ENCODE measurements at places on chromosomes 7 and 10.

GRCh38 chr7:146412781-146413180 is 296.2 kb downstream of the CNTNAP2 start:
- DNase-seq, result no peak

- no peak for DNase-seq
These were observed 1560.0 kb upstream of the LRRTM3 start for GRCh38 chr10:65365878-65366277.

DNA sequence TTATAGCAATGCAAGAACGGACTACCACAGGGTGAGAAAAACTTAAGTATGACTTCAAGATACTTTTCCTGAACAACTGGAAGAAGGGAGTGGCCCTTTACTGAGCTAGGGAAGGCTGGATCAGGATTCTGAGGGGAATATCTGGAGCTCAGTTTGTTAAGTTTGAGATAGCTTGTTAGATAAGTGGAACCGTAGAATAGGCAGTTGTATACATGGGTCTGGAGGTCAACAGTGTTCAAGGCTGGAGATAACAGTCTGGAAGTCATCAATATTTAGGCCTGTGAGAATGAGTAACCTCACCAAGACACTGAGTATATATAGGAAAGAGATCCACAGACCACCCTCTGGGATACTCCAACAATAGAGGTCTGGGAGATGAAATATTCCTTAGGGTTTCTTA is 7.2 kb downstream of the PLEKHA1 start:
- no peak for DNase-seq

DNA sequence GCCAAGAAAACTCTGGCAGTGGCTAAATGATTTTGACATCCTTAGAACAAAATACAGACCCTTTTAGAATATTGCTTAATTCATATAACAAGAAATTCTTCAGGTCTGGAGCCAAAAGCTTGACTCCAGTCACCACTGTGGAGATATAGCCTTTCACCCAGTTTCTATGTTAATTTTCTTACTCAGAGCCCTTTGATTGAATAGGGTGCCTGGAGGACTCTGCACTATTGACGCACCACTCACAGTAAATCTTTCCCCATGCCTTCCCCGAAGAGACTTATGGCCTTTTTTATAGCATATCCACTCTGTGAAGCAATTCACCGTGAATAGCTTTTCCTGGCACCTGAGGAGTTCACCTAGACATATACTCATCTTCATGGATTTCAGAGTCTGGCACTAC is 613.8 kb downstream of the ZWINT start:
- DNase-seq, result no peak

DNA sequence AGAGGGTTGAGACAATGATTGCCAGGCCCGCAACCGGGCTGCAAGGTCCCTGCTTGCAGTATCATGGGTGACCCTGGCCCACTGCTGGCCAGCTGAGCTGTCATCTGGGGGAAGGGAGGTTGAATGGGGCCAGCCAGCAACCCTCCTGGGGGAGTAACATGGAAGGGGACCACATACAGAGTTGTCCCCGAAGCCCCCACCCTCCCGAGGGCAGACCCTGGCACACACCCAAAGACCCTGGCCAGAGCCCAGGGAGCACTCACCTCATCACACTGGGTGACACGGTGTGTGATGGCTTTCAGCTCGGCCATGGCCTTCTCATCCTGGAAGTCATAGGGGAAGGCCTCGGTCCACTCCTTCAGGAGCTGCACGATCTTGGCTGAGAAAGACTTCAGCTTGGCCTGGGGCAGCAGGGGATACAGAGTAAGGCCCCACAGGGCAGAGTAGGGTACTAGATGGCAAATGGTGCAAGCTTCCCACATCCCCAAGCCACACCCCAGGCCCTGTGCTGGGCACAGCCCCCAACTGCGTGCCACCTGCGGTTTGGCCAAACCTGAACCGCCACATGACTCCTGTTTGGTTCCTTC is 63.4 kb downstream of the CSGALNACT2 start:
- DNase-seq, result no peak

- DNase-seq, result no peak
These were observed 17.6 kb downstream of the SLF2 start for GRCh38 chr10:100930368-100930767.

GRCh38 chr7:2523461-2523936 is 3.9 kb downstream of the LFNG start:
- no peak for DNase-seq

DNA sequence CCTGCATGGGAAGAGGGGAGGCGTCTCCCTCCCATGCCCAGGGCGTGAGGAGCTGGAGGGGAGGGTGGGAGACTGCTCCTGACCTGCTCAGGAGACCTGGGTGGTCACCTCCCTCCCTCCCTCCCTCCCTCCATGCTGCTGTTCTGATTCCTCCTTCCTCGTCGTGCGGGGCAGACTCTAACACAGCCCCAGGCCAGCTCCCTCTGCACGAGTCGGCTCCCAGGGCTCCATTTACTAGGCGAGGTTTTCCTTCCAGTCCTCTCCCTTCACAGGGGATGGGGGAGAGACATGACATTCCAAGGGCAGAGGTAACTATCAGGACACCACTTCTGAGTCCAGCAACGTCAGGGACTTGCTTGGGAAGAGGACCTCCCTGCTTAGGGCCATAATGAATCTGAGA is 23.6 kb downstream of the VIPR2 start:
- no peak for DNase-seq

- DNase-seq, result no peak
These were observed 59.0 kb downstream of the PRR15 start for GRCh38 chr7:29622335-29623265.

GRCh38 chr7:95261895-95262415 is 62.4 kb downstream of the PON1 start:
- DNase-seq, result no peak

- DNase-seq, result no peak
These were observed 151.6 kb downstream of the SND1 start for GRCh38 chr7:127803626-127804025.

GRCh38 chr7:105799677-105800076 is 76.7 kb downstream of the ATXN7L1 start:
- no peak for DNase-seq

DNA sequence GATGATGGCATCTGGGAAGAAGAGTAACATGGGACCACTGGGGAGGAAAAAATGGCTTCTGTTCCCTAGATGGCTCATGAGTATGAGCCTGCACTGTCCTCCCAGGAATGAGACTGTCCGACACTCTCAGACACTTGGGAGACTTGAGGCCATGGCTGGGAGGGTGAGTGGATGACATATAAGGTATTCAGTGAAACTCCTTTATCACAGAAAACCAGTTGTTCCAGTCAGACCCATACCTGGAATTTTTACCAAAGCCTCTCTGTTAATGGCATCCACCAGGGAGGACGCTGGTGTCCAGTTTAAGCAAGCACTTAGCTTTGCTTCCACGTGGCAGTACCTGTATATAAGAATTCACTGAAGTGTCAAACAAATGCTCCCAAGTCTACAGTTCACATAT is 116.7 kb upstream of the C10orf90 start:
- DNase-seq, result no peak

DNA sequence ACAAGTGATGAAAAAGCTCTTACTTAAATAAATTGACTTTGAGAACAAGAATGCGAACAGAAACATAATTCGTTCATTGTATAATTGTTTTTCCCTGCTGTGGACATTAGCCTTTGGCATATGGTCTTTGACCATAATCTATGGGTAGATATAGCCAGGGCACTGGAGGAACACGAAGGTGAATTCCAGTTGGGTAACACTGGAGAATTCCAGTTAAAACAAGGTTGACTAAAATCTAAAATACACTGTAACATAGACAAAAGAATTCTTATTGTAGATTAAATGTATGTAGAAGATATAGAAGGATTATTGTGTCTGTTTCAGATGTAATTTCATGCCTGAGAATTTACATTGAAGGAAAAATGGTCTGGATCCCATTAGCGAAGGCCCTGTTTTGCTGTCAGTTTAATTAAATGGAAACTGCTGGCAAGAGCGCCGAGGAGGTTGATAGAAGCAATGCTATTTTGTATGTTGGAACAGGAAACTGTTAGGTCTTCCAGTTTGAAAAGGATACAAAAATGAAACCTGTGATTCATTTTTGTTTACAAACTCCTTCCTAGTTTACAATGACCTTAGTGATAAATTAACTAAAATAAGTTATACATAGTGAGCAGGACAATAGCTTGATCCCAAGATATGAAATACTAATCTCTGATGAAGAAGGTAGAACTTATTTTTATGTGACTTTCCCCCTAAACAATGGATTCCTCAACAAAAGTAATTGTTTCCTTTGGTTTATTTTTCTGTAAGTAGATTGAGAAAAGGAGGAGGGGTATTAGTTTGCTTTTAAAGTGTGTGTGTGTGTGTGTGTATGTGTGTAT is 68.9 kb downstream of the ARID5B start:
- DNase-seq, result no peak

GRCh38 chr10:131431978-131432690 is 120.6 kb upstream of the TCERG1L start:
- DNase-seq, result no peak

DNA sequence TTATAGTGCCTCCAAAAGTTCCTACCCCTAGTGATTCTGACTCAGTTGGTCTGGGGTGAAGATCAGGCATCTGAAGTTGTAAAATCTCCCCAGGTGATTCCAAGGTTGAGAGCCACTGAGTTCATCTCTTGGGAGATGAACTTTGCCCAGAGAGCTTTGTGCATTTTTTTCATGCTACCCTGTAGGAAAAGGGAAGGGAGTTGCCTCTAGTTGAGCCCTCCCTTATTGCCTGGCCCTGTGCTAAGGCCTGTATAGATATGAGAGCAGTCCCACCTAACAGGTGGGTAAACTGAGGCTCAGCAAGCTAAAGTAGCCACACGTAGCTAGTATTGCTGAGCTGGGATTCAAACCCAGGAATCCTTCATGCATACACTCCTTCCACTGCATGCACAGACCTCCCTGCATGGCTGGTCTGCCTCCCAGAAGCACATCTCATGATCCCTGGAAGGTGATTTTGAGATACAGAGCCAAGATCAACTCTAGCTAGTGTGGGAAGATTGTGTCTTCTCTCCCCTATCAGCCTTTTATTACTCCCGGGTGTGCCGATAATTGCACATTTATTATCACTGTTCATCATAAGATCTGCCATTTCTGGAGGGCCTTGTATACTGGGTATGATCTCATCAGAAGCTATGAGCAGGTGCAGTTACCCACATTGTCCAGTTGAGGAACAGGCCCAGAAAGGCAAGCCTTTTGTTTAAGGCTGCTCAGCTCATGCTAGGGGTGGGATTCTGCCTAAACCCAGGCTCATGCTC is 47.0 kb downstream of the TBATA start:
- DNase-seq, result no peak

- DNase-seq, result no peak
These were observed 51.0 kb upstream of the SUN1 start for GRCh38 chr7:781186-781849.

GRCh38 chr10:126127481-126128029 is 231.2 kb downstream of the FANK1 start:
- DNase-seq, result no peak

DNA sequence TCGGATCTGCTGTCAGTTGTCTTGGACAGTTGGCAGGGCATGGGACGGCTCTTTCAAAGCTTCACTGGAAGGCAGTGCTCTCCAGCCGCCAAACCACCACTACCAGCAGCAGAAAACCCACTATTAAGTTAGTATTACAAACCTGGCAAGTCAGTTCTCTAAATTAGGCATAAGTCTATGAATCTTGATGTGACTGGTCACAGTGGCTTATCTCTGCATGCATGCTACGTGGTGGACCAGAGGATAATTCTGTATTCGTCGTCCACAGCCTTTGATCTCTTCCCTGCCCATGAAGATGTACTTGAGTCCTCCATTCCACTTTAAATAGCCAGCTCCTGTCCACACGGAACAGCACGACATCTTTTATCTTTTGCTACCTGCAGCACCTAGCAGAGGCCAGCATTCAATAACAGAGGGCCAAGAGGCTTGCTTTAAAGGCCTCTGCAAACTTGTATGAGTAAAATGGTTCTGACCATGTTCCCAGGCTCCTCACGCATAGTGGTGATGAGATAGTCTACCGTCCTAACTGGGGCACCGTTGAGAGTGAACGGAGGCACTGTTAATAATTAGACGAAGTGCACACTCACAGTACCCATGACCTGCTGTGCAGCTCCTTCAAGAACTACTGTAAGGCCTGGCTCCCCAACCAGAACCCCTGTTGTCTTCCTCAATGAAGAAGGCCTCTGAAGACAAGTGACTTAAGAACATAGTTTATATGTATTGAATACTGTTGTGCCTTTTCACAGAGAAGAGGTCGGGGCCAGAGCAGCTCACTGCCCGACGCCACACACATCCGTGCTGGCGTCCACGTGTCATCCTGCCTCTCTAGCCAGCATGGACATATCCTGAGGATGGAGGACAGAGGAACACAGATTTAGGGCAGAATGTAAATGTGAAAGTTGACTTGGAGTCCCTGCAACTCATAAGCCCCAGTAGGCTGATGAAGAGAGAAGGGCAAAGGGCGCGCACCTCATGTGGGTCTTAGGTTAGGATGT is 1.0 kb downstream of the GPR146 start:
- no peak for DNase-seq

DNA sequence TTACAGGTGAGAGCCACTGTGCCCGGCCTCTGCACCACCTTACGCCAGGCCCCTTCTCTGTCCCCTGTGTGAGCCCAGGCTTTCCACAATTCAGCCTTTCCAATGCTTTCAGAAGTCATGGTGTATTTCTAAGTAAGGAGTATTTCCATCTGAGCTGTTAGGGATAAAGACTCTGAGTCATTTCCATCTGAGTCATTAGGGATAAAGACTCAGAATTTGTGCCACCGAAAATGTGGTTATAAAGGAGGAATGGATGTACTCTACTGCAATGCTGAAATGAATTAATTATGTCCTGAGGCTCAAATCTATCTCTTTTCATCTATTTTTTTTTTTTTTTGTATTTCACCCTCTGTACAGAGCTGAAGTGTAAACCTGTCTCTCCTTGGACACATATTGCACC is 84.0 kb downstream of the GATA3 start:
- DNase-seq, result no peak

GRCh38 chr10:34433241-34434076 is 381.6 kb downstream of the PARD3 start:
- no peak for DNase-seq

DNA sequence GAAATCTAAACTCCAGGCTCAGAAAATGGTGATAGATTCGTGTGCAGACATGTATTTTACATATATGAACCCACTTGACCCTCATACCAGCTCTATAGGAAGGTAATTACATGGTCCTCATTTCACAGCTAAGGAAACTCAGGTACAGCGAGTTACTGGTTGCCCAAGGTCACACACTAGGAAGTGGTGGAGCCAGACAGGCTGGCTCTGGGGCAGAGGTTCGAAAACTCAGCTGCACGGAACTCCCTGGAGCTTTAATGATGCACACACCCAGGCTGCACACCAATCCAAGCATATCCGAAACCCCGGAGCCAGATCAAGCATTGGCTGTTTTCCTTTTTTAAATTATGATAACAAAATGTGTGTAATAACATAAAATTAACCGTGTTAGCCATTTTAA is 172.4 kb downstream of the COBL start:
- no peak for DNase-seq

GRCh38 chr7:102094316-102094650 is 192.4 kb upstream of the SH2B2 start:
- DNase-seq, result no peak

DNA sequence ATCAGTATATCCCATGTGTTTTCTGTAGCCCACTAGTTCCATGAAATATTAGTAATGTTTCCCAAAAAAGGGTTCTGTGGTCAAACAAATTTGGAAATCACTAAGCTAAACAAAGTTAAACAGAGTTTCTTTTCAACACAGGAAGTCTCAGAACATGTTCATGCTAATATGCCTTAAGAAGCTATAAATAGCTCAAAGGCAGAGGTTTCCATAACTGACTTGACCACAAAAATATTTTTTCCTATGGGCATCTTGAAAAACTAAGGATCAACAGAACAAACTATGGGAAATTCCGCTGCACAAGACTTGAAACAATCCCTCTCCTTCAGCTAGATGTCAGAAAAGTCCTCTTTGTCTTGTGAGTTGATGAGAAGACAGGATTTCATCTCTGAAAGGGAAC is 59.7 kb downstream of the SEM1 start:
- no peak for DNase-seq

Data from activated CD4-positive, alpha-beta T cell treated with anti-CD3 and anti-CD28 coated beads for 24 hours (primary cell).